LNCaP clone FGC (cell line): ENCODE measurements at places on chromosomes 4 and X.

GRCh38 chrX:97050392-97050791 lies 166.7 kb downstream of the RPA4 start:
- DNase-seq = no peak

DNA sequence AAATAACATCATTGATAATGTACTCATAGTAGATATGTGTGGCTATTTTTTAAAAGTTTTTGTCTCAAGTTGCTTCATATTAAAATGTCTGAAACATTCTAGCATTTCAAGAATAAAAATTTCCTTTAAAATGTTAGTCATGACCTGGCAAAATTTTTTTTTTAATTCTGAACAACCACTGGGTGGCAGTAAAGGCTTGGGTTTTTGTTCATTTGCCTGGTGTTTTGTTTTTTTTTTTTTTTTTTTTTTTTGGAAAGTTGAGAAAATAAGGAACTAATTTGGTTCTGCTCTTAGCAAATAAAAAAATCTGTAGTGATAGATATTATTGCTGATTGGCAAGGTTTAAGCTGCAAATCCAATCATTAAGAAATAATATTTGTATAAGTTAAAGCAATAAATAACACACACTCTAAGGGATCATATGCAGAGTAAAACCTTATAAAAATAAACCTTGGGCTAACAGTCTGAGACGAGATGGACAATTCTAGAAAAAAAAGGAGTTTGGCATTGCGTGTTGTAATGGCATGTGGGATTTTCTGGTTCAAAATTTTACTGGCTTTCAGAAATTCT lies 81.4 kb downstream of the CEP44 start:
- DNase-seq = no peak

DNA sequence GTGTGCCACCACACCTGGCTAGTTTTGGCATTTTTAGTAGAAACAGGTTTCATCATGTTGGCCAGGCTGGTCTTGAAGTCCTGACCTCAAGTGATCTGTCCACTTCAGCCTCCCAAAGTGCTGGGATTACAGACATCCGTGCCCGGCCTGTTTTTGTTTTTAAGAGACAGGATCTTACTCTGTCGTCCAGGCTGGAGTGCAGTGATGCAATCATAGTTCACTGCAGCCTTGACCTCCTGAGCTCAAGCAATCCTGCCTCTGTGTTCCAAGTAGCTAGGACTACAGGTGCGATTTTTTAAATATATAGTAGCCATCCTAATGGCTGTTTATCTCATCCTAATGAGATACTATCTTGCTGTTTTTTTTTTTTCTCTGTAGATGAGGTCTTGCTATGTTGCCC lies 47.6 kb downstream of the RNF212 start:
- DNase-seq = no peak

DNA sequence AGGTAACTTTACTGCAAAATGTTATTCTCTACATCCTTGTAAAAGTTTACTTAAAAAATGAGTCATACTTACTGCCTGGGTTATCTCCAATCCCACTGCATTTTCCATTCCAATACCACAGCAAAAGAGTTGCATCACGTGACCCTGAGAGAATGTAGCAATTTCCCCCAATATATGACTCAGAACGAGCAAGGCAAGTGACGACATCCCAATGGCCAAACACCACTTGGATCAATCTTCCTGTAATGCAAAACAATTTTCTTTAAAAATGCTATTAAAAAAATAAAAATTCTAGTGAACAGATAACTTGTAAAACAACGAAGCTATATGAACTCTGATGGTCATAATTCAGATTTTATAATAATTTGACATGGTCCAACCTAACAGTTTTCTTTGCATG lies 224.3 kb downstream of the DCLK2 start:
- no peak for DNase-seq

DNA sequence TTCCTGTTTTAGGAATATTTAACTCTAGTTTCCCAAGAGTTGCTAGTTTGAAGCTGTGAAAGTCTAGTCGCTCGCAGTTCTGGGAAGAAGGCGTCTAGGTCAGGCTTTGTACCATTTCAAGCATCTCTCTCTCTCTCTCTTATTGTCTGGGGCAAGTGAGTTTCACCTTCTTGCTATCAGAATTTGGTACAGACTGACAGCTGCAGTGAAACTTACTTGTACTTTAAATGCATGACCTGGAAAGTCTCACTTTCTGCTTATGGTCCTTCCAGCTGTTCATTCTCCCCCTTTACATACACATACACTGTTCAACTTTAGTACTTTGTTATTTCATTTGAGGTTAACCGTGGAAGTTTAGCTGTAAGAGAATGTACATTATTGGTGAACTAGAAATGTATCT lies 4.4 kb downstream of the FRMPD4 start:
- no peak for DNase-seq

- DNase-seq = no peak
Observed at GRCh38 chr4:8276358-8277240, 7.0 kb downstream of the HTRA3 start.

DNA sequence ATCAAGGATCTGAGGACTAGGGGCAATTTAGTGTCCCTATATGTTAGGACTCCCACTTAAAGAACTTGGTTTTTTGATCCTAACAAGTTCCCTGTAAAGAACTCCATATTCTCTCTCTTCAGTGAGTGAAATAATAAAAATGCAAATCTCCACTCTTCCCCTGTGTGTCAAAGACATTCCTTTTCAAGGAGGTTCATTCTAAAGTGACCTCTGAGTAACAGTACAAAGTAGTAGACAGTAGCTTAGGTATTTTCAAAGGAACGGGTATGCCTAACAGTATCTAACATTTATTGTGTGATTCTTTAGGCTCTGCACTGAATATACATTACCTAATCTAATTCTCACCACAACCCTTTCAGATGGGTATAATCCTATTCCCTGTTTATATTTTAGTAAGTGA lies 58.4 kb upstream of the SCOC start:
- DNase-seq = no peak

GRCh38 chr4:153233761-153234371 lies 29.6 kb downstream of the TRIM2 start:
- no peak for DNase-seq

- DNase-seq = no peak
Observed at GRCh38 chrX:138928737-138929459, 217.4 kb upstream of the FGF13 start.

DNA sequence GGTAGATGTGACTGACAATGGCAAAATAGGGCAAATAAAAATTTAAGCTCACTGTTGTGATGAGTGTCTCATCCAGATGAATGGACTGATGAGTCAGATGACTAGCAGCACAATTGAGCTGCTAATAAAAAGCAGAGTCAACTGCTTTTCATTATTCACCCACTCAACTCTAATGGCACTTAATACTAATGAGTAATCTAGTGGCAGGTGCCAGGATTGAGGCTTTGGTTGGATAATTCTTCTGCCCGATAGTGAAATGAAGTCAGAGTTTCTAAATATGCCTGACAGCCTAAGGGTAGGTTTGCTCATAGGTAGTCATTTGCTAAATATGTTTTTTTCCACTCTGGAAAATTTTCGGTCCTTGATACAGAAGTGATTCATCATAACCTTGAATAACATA lies 10.4 kb downstream of the OGT start:
- no peak for DNase-seq

GRCh38 chr4:6257247-6258025 lies 12.2 kb upstream of the WFS1 start:
- no peak for DNase-seq

DNA sequence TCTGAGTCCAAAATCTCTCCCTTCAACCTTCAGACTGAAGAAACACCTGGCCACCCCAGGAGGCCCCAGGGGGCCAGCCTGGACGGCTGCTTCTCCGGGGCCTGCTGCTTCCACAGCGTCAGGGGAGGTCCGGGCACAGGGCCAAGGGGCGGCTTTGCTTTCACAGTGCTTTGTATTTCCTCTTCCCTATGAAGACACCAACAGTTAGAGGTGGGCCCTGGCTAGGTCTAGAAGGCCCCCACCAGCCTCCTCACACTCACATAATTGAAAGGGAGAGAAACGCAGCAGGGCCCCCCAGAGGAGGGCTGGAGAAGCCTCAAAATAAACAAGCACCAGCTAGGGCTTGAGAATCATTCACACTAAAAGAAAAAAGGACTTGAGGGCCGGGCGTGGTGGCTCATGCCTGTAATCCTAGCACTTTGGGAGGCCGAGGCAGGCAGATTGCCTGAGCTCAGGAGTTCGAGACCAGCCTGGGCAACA lies 17.8 kb downstream of the SCD5 start:
- no peak for DNase-seq

DNA sequence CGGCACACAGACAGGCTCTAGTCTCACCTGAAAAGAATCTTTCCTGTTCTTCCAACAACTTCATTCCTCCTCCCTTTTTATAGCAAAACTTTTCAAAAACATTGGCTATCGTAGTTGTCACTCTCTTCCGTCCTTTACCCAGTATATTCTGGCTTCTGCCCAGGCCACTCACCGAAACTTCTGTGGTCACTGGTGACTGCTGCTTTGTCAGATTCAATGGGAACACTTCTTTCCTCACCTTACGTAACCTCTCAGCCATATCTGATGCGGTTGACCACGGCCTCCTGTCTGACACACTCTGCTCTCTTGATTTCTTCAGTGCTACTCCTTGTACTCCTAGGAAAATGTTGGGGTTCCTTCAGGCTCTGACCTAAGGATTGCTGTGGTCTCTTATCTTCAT lies 9.2 kb upstream of the RNF150 start:
- no peak for DNase-seq

DNA sequence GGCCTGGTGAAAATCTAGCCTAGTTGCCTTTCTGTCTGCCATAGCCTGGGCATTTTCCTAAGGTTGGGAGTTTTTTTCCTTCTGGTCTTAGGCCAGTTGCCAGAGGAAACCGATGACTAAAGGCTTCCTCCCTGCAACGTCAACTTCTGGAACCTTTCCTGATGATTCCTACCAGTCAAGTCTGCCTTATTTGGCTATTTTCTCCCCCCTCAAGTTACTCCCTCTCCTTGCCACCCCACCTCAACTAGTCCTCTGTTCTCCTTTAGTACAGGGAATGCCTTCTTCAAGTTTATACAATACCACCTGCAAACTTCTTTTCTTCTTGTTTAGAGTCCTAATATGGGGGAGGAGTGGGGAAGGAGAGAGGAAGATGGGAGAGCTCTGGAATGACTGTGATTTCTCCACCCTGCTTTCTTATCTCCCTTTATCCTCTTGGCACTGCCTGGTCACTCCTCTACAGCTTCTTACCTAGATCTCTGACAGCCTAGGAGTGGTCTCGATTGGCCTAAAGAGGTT lies 10.6 kb downstream of the MSN start:
- DNase-seq = peak; percentile 6

GRCh38 chr4:91256751-91257150 lies 1047.0 kb upstream of the GRID2 start:
- DNase-seq = no peak

- no peak for DNase-seq
Observed at GRCh38 chr4:174071595-174071994, 211.9 kb downstream of the FBXO8 start.

DNA sequence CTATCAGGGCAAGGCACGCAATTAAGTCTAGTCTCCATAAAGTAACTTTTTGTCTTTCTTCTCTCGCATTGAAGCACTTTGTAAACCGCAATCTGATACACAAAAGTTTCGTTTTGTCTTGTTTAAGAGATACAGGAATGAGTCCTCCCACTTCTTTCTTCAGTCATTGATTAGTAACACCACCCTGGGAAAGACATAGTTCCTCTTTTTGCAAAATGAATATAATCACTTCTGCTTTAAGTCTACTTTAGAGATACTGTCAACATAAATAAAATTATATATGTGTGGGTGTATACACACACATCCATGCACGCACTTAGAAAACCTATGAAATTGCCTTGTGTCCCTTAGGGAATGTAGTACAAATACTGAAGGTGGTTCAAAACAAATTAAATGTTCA lies 11.7 kb downstream of the COQ2 start:
- no peak for DNase-seq

DNA sequence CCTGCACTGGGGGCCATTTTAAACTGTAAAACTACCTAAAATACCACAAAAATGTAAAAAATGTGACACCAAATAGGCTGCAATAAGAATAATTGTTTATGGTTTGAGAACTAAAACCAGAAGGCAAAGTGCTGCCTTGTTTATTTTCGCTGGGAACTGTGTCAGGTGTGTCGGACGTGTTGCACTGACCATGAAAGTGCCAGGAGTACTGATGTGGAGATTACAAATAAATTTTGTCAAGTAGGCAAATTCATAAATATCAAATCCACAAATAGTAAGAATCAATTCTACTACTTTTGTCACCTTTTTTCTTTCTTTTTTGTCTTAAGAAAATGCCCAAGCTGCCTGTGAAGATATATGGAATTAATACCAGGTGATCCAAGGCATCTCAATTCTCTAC lies 37.7 kb downstream of the PAPSS1 start:
- DNase-seq = no peak

GRCh38 chr4:6268650-6269615 lies 717 bp upstream of the WFS1 start:
- DNase-seq = no peak

- DNase-seq = no peak
Observed at GRCh38 chr4:47736555-47736954, 101.3 kb downstream of the CORIN start.

DNA sequence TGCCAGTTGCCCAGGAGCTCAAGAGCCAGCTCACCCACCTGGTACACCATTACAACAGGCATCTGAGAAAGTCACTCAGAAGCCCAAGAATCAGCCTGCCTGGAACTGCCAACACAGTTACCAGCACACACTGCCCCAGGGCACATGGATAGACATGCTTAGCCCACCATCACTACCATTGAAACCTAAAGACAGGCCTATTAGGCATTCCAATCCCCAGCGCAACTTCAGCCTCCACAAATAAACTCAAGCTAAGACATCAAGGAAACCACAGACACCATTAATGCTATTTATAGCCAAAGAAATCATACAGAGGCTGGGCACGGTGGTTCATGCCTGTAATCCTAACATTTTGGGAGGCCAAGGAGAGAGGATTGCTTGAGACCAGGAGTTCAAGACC lies 42.3 kb downstream of the ATRX start:
- DNase-seq = no peak

DNA sequence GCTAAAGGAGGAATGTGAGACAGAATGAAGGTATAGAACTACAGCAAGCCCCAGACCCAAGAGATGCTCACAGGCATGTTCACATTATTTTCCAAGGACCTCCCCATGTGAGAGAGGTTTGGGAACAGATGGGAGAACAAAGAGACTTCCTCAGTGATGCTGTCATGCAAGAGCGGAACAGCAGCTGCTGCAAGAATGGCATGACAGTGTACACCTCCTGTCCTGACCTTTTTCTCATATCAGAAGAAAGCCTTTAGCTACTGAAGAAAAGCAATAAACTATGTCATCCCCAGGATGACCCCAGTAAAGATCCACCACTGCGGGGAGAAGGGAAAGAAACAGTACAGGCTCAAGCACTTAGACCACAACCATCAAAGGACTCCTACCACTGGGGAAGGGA lies 7.2 kb downstream of the PRDM5 start:
- no peak for DNase-seq

DNA sequence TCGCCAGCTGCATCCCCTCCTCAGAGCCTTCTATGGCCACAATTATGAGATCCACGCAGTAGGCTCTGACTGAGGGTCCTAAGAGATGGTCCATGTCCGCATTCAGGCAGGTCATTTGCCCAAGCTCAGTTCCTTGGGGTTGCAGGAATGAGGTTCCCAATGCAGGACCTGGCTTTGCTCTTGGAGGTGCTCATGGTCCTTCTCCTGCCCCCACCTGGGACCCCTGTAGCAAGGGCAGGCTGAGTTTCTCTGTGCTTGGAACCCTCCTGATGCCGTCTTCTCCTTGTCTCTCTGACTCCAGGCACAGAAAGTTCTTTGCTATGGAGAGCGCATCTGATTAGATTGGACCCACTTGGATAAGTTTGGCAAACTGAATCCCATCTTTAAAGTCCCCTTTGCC lies 16.5 kb upstream of the SHOX start:
- no peak for DNase-seq
